Vagina (tissue), 2 donors: ENCODE measurements at places on chromosomes 11 and 22. TPM values are rescaled to one million over a fixed set of nuclear protein-coding genes. Genes with fewer than 3 reads are reported as not detected.

The SIDT2 gene
- 24.8 TPM for total RNA-seq

The KCNJ1 gene
- total RNA-seq = 1.5 TPM

GRCh38 chr11:34602245-34602644 is 18.6 kb upstream of the EHF start:
- no peaks in the 10 kb centered on the region for H3K36me3 ChIP-seq
- no peak overlapping the region for H3K27ac ChIP-seq
- no peak for DNase-seq

GRCh38 chr11:34180040-34180813 is 74.8 kb downstream of the NAT10 start:
- no peak overlapping the region for H3K27ac ChIP-seq
- no peak overlapping the region for H3K4me3 ChIP-seq
- H3K4me1 ChIP-seq = peaks cover 6% of the 10 kb centered on the region
- H3K27me3 ChIP-seq = no peaks in the 10 kb centered on the region

DNA sequence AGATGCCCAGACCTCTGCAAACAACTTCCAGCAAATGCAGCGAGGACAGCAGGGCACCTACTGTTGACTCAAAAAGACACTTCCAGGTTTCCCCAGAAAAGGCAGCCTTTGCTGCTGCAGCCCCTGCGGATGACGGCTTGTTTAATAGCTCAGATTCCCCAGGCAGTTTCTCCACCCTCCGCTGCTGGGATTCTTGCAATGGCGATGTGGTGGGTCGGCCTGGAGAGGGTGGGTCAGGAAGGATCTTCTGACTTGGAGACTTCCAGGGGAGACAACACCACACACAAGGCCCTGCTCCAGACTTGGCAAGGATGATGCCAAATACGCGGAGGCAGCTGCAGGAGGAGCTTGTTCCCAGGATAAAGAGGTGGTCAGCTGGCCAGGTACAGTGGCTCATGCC is 17.9 kb upstream of the TREH start:
- H3K4me3 ChIP-seq = no peak overlapping the region
- no peaks in the 10 kb centered on the region for H3K36me3 ChIP-seq
- H3K4me1 ChIP-seq = peaks cover 7% of the 10 kb centered on the region
- no peaks in the 10 kb centered on the region for H3K27me3 ChIP-seq
- DNase-seq = no peak
- no peak overlapping the region for H3K27ac ChIP-seq

GRCh38 chr22:49107561-49107960 is 720.1 kb downstream of the BRD1 start:
- no peaks in the 10 kb centered on the region for H3K27me3 ChIP-seq
- no peak overlapping the region for H3K4me3 ChIP-seq
- H3K4me1 ChIP-seq = no peaks in the 10 kb centered on the region
- H3K27ac ChIP-seq = no peak overlapping the region
- no peaks in the 10 kb centered on the region for H3K36me3 ChIP-seq

- no peak overlapping the region for H3K27ac ChIP-seq
- H3K27me3 ChIP-seq = no peaks in the 10 kb centered on the region
- peak; percentile 55 for DNase-seq
- H3K36me3 ChIP-seq = no peaks in the 10 kb centered on the region
- H3K4me1 ChIP-seq = no peaks in the 10 kb centered on the region
Observed at GRCh38 chr22:22754961-22755777, 110.8 kb downstream of the GGTLC2 start.

DNA sequence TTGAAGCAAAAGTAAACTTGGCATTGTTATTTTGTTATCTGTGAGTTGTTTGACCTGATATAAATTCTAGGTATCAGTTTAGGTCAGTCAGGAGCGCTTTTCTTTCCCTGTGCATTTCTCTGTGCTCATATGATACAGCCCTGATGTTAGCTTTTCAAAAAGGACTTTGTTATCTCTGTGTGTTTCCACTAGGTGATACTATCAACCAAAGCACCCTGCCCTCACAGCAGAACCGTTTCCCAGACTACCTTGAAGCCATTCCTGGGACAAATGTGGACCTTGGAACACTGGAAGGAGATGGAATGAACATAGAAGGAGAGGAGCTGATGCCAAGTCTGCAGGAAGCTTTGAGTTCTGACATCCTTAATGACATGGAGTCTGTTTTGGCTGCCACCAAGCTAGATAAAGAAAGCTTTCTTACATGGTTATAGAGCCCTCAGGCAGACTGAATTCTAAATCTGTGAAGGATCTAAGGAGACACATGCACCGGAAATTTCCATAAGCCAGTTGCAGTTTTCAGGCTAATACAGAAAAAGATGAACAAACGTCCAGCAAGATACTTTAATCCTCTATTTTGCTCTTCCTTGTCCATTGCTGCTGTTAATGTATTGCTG is 87.7 kb upstream of the BIRC3 start:
- no peak overlapping the region for H3K4me3 ChIP-seq
- no peaks in the 10 kb centered on the region for H3K27me3 ChIP-seq
- DNase-seq = no peak
- H3K27ac ChIP-seq = no peak overlapping the region
- peaks cover 12% of the 10 kb centered on the region for H3K36me3 ChIP-seq

DNA sequence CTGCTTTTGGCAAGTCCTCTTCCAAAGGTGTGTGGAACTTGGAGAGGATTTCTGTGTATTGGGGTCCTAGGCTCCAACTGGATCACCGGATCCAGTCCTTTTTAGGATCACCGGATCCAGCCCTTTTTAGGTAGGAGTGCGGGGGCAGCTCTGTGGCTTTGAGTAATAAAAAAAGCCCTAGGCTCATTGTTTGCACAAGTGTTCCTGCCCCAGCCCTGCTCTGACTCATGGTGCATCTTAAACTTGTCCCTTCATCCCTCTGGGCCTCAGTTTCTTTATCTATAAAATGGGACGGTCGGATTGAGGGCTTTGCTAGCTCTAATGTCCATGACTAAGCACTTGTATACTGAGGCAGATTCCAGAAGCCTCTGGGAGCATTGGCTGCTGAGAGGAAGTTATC is 22.7 kb upstream of the CD44 start:
- no peak overlapping the region for H3K4me3 ChIP-seq
- no peak for DNase-seq
- H3K36me3 ChIP-seq = no peaks in the 10 kb centered on the region
- peak overlapping the region; percentile 68 for H3K27ac ChIP-seq
- H3K27me3 ChIP-seq = no peaks in the 10 kb centered on the region
